ENCODE measurements at places on chromosomes 16 and 17.

DNA sequence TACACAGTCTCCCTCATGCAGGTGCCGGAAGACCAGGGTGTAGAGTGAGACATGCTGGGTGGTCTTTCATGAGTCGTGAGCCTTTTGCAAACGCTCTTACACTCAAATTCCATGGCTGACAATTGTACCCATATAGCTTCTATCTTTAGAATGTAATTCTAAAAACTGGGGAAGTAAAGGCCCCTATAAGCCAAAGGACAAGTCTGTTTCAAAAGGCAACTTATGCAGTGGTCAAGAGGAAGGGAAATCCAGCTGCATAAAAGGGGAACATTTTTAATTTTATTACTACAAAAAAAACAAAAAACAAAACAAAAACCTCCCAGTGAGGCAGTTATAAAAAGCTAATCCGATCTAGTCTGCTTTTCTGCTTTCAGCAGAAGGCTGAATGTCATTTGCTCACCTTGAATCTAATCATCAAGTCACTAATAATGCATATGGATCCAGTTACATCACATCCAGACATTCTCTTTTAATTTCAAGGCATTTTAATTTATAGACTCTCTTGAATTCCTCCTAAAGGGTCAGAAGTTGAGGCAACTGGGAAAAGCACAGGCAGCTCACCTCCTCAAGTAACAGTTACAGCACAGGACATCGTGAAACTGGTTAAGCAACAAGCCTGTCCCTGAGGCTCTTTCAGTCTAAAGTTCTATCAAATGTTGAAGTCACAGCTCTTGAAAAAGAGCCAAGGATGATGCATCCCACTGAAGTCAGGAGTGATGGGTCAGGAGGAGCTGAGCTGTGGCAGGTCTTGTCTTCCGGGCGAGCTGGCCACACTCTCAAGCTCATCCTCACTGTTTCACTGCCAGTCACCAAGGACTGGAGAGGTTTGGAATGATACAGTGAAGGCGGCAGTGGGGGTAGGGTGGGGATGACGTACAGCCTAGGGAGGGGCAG, 99.7 kb downstream of the VPS53 start:
- no peak for DNase-seq

- no peak for DNase-seq
Measured at GRCh38 chr16:72958522-72959076, 89.3 kb downstream of the ZFHX3 start.

DNA sequence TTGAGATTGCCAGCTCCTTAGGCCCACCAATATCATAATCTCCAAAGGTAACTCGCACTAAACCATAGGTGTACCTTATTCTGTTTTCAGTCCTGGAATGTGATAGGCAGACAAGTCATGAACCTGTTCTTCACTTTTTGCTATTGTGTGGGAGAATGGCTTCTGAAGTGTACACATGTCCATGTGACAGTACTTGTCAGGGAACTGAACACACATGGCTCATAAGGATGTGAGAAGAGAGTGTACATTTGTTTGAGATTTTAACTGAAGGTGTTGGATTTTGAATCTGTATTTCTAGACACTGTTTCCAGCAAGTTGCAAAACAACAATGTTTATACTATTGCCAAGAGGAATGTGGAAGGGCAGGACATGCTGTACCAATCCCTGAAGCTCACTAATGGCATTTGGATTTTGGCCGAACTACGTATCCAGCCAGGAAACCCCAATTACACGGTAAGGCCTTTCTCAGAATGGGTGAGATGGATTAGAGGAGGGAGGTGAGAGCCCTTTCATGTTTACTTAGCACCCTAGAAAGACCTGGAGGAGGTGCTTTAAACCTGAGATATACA, 14.5 kb upstream of the RASL10B start:
- no peak for DNase-seq

- no peak for DNase-seq
Measured at GRCh38 chr17:49931416-49932137, 37.4 kb upstream of the DLX4 start.

DNA sequence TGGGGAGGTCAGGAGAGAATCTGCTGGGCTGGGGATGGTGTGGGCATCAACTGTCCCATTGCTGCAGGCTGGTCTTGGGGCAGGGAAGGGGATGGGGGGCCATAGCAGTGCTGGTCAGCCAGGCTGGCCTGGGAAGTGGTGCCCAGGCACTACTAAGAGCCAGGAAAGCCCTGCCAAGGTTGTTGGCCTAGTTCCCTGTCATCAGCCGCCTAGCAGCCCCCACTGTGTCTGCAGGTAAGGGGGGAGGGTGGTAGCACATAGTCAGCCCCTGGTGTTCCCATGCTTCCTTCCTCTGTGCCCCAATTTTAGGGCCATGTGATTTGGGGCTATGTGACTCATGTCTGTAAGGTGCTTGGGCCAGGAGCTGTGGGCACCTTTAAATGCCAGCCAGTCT, 17.8 kb downstream of the GJD3 start:
- DNase-seq = no peak

DNA sequence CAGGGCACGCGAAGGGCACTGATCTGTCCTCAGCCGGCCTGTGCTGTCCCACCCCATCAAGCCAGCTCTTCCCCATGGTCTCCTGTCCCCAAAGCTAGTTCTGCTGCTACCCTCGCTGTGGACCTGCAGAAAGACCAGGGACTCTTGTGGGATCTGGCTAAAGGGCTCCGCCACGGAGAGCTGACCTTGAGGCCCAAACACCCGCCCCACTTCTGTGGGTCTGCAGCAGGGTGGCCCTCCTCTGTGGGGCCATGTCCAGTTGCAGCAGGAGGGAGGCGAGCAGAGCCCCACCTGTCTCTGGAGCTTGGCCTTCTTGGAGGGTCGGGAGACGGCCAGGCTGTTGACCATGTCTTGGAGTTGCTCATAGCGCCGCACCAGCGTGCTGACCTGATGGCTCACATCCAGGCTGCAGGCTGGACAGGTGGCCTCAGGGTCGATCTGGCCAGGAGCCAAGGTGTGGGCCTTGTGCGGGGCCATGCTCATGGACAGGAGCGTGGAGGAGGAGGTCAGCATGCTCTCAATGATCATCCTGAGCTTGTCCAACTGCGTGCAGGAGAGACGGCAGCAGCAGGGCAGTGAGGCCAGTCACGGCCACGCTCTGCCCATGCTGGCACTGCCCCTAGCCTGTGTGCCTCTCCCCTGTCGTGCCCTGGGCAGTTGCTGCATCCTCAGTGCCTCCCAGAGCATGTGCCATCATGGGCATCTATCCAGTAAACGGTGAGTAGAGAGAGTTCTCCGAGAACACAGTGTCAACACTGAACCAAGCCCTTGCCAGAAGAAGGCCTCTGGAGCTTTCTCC, 16.6 kb downstream of the UBALD2 start:
- DNase-seq = no peak

- DNase-seq = no peak
Measured at GRCh38 chr17:74344658-74345057, 17.0 kb downstream of the BTBD17 start.

GRCh38 chr17:5943982-5944381, 126.2 kb upstream of the WSCD1 start:
- DNase-seq = no peak

- DNase-seq = no peak
Measured at GRCh38 chr16:56121156-56121500, 70.2 kb upstream of the GNAO1 start.

GRCh38 chr16:46733319-46733830, 14.8 kb downstream of the MYLK3 start:
- no peak for DNase-seq

- DNase-seq = no peak
Measured at GRCh38 chr17:43697937-43698336, 36.2 kb upstream of the MEOX1 start.

DNA sequence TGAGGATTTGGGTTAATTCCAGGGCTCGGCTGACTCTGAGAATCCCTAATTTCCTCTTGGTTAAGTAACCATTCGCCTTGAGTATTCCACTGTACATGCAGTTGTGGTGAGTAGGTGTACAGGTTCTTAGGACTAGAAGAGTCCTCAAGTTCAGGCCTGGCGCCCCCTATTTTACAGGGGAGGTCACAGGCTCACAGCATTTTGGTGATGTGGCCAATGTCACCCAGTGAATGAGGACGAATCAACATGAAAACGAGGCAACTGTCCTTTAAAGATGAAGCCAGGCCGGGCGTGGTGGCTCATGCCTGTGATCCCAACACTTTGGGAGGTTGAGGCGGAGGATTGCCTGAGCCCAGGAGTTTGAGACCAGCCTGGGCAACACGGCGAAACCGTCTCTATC, 55.4 kb downstream of the ABCC6 start:
- no peak for DNase-seq

DNA sequence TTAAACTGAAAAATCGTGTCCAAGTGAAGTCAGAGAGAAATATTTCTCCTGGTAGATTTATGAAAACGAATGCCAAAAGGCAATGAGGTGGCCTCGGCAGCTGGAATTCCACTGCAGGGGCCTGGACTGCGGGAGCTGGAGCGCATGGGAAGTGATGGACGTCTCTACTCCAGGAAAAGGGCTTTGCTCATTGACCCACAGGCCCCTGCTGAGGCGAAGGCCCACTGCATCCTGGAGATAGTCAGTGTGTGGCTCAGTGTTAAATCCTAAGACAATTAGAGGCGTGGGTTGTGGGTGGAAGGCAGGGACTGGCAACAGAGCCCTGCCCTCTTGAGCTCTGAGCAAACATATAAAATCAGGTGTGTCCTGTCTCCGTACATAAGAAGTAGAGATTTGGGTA, 191.4 kb downstream of the SLC39A11 start:
- no peak for DNase-seq

- no peak for DNase-seq
Measured at GRCh38 chr16:87698676-87699199, 67.0 kb downstream of the KLHDC4 start.

GRCh38 chr16:89561884-89562599, 1.6 kb downstream of the RPL13 start:
- no peak for DNase-seq

- DNase-seq = no peak
Measured at GRCh38 chr17:81267390-81268067, 27.6 kb downstream of the SLC38A10 start.

DNA sequence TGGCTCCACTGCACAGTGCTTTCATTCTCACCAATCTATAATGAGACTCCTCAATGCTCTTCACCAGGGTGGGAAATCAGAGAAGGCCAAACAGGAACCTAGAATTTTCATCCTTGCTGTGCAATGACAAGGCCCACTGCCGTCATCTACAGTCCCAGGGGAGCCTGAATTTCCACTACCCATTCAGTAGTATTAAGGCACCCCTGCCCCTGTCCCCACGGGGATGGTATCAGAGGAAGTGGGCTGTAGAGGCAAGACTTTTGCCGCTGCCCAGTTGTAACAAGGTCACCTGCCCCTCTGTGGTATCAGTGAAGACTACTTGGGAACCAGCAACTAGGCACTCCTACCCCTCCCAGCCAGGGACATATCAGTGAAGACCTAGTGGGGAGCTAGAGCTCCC, 104.5 kb downstream of the C16orf78 start:
- DNase-seq = no peak

DNA sequence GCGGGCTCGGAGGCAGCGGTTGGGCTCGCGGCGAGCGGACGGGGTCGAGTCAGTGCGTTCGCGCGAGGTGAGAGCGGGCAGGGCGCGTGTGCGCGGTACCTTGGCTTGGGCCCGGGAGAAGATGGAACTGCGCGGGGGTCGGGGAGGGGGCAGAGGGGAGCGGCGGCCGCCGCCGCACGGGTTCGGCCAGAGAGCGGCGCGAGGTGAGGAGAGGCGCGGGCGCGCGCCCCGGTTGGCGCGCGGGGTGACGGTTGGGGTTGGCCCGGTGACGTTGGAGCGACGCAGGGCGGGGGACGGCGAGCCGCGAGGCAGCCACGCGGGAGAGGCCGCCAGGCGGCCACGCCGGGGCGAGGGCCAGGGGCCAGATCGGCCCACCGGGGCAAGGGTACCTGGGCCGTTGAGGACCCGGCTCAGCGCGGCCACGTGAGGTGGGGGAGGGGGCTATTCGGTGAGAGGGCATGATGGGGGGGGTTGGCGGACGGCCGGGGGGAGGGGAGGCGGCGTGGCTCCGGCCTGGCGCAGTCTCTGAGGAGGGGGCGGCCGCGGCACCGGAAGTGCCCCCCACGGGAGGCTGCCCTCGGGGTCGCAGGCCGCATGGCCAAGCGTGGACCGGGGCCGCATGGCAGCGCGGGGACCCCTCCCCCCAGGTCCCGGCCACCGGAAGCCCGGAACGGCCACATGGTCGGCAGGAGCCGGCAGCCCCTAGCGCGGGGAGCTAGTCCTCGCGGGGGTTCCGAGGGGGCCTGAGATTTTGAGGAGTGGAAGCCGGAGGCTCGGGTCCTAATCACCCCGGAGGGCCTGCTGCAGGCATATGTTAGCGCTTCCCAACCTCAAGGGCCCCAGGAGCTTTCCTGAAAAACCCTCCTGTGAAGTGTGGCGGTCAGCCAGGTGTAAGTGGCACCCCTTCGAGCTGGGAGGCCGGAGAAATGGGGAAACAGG, 527 bp downstream of the EIF5A start:
- no peak for DNase-seq

- DNase-seq = no peak
Measured at GRCh38 chr17:83099086-83099555, 19.7 kb downstream of the METRNL start.

GRCh38 chr17:51745993-51746392, 412.5 kb downstream of the CA10 start:
- no peak for DNase-seq

DNA sequence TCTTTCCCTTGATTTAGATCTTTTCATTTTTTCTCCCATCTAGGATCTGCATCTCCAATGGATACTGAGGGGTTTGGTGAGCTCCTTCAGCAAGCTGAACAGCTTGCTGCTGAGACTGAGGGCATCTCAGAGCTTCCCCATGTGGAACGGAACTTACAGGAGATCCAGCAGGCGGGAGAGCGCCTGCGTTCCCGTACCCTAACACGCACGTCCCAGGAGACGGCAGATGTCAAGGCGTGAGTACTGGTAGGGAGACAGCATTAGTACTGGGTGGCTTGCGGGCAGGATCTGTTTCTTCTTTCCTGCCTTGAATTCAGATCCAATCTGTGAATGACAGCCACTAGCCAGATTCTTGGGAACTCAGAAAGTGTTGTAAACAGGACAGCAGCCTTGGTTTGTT, 18.3 kb downstream of the NUP93 start:
- no peak for DNase-seq

DNA sequence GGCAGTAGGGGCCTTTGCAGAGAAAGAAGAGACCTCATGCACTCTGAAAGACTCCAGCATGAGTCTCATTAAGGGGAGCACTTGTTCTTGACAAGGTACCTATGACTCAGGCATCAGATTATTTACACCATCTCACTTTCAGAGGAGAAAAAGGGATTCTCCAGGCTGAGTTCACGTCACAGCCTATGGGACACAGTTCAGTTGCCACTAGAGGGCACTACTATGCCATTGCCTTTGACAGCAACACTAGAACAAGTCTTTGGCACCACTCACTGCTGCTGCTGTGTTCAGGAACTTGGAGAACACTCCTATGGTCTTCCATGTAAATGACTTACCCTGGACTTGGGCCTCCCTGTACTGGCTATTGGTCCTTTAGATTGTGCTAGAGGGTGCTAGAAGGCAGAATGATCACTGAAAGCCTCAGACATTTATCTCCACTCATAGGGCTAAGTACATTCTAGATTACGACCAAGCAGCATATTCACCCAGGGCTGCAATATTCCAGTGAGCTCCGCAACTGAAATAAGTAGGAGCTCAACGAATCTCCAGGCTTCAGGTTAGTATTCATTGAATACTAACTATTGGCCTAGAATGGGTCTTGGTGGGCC, 225.1 kb upstream of the CA10 start:
- DNase-seq = peak; percentile 17

- no peak for DNase-seq
Measured at GRCh38 chr17:79976451-79976850, 59.2 kb downstream of the TBC1D16 start.

GRCh38 chr17:297758-298157, 54.8 kb downstream of the RPH3AL start:
- DNase-seq = no peak

GRCh38 chr16:23907903-23908302, 72.1 kb downstream of the PRKCB start:
- DNase-seq = no peak
